ENCODE measurements at places on chromosomes 2 and 18.

DNA sequence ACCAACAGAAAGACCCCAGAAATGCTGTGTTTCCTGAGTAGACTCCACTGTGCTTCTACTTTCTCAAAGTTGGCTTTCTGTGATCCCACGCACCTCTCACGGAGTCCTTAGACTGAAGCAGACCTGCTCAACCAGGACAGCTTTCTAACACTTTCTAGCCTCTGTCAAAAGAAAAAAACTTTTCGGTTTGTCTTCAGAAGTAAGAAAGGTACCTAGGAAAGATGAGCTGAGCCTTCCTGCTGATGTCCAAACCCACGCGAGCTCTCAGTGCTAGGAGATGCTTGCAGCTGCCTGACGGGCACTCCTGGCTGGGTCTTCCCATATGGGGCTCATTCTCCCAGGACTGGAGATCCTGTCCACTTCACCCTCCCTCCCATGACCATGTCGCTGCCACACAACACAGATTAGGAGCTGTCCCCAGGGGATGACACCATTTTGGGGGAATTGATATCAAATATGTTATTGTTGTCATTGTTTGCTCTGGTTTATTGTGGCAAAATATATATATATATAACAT, 49.2 kb upstream of the DAPL1 start:
- no peak for DNase-seq

DNA sequence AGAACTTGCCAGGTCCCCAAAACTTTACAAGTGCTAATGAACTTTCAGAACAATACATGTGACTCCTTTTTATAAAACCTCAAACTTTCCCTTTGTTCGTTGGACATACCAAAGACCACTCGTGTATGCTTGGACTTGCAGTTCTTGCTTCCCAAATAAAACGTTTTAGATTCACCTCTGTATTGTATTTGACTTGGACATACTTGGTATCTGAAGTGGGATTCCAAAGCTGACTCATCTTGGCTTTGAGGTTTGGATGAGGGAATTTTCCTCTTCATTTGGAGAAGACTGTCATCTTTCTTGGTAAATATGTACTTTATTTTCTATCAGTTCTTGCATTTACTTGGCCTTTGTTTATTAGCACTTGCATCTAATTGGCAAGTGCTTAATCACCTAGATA, 8.0 kb upstream of the CYB5A start:
- DNase-seq, result no peak

GRCh38 chr2:15662026-15662425, 70.4 kb downstream of the DDX1 start:
- no peak for DNase-seq

- no peak for DNase-seq
Observed at GRCh38 chr2:218658671-218659257, 659 bp downstream of the ZNF142 start.

DNA sequence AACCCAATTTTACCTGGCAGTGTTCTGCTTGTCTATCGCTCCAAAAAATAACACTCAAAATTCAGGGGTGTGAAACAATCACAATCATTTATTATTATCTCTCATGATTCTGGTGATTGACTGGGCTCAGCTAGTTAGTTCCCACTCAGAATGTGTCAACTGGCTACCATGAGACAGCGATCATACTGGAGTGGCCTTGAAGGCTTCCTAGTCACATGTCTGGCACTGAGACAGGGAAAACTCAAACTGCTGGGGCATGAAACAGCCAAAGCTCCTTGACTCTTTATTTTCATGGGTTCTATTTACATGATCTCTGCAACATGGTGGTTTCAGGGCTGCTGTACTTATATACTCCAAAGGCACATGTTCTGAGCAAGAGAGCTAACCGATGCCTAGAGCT, 6.2 kb upstream of the ANXA4 start:
- no peak for DNase-seq

DNA sequence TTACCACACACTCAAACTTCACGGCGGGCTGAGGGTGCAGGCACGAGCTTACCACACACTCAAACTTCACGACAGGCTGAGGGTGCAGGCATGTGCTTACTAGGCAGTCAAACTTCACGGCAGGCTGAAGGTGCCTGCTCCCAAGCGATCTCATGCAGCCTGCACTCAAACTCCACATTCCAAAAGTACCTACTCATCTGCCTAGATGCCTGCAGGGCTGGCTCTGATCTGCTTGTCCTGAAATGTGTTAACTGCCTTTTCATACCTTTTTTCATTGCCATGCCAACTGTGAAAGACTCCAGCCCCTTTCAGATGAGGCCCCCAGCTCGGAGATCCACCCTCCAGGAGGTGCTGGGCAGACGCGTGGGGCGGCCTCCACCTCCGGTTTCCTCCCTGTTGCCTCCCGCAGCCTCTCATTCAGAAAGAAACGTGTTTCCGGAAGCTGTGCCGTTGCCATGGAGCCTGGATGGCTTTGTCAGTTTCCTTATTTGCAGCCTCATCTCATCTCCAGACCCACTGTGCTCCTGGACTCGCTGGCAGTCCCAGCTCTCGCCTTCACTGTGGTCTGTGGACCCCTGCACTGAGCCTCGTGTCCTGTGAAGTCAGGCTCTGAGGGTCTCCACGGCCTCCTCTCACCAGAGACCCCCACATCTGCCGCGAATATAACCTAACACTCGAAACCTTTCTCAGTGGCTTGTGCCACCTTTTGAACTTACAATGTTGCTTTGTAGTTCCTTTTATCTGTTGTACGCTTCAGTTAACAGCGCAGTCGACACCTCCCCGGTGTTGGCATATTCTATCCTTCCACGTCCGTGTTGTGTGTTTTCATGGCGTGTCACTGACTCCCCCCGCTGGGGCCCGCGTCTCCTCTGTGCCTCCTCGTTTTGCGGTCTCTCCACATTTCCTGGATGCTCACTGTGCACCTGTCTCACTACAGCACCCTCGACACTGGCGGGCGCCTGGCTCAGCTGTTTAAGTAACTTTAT, 106.1 kb upstream of the ALKAL2 start:
- peak; percentile 26 for DNase-seq

DNA sequence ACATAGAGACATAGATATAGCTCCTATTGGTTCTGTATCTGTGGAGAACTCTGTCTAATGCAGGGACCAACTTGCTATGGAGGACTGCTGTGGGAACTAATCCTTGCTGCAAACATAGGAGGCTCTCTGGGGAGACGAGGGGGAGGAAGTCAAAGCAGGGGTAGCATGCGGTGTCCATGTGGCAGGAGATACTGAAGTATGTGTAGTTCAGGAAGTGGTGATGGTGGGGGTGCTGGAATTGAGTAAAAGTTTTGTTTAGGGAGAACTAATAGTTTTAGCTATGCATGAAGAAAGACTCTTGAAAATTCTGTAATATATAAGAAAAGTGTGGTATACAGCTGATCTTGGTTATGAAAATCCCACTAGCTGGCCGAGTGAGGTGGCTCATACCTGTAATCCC, 62.0 kb downstream of the ANKRD44 start:
- DNase-seq, result no peak

DNA sequence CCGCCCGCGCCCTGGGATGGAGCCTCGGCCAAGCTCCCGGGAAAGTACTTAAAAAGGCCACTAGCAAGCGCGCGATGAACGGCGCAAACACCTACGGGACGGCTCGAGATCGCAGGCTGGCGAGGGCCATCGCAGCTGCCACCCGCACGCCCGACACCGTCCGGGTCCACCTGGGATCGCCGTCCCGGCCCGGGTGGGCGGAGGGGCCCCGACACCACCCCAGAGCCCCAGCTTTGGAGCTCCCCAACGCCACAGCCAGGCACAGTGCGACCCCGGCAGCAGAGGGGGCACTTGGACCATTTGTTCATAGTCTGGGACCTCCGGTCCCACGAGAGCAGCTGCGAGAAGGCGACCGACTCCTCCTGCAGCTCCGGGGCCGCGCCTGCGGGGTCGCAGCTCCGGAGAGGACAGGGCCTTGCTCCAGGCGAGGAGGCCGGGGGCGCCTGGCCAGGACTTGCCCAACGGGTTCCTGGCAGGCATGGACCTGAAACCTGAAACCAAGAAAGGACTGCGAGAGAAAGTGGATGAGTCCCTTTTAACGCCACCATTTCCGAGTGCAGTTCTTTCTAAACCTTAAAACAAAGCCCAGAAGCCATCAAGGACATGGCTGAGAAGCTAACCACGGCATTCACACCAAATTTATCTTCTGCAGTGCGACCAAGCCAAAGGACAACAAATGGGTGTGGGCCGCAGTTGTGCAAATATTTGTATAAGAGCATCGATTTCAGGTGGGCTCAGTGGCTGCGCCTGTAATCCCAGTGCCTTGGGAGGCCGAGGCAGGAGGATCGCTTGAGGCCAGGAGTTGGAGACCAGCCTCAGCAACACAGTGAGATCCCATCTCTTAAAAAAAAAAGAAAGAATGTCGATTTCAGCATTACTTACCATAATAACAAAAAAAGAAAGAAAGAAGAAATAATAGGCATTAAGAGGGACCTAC, 54.0 kb upstream of the IMP4 start:
- DNase-seq, result no peak

DNA sequence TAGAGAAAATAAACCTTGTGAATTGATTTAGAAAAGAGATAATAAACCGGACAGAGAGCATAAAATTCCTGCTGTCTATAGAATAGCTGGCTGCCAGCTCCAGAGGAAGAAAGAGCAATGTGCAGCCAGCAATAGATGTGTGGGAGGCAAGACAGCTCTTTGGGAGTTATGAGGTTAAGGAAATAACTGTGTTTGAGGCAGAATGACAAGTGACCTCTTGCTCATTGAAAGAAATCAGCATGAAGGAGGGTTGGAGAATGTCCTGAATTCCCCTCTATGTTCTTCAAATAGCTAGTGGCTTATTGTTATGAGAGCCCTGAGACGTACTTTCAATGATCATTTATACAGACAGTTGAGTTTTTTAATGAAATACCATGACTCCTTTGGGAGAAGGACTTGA, 1009.9 kb upstream of the NXPH2 start:
- DNase-seq, result no peak

- no peak for DNase-seq
Observed at GRCh38 chr2:188410504-188411235, 119.0 kb downstream of the GULP1 start.

- no peak for DNase-seq
Observed at GRCh38 chr2:204877691-204878090, 332.4 kb downstream of the PARD3B start.

- DNase-seq, result no peak
Observed at GRCh38 chr2:119950966-119951365, 61.9 kb upstream of the EPB41L5 start.

DNA sequence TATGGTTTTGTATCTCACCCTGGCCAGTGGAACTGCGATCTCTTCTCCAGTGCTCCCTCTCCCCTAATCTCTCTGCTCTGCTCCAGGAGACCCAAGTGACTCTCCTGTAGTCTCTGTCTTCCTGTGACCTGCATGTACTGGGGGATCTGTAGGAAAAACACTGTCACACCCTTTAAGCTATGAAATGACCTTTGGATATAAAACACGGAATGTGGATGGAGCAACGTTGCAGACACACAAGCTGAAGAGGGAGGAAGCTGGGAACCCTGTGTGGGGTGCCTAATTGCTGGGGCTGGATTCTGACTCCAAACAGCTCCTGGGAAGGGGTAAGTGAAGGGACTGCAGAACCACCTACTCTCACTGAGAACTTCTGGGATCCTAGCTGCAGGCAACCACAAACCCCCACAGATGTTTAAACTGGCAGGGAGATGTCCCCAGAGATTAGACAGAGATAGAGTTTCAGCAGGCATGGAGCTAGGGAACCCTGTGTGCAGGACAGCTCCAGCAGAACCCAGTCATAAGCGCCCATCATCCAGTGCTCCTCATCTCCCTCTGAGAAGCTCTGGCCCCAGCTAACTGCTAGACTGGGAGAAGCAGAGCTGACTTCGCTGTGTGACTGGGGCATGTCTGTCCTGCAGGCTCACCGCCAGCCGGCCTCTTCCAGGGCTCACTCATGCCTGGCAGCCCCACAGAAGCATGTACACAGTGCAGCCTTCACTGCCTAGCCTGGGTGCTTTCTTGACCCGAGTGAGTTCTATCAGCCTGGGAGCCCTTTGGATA, 482.7 kb upstream of the SETBP1 start:
- DNase-seq, result no peak

DNA sequence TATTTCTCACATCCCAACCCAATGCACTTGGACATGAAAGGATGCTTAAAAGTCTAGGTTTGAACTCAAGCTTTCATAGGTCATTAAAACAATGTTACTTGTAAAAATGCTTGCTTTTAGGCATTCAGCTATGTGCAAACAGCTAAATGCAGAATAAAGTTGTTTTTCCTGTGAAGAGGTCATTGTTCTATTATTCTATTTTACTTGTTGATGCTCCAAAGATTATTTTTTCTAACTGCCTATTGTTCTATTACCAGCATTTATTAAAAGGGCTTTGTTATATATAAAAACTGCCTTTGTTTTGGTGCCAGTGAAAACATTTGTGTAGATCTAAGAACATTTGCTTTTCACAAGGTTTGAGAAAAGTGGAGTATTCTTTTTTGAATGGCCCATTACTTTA, 49.4 kb downstream of the TMEM178A start:
- no peak for DNase-seq

- no peak for DNase-seq
Observed at GRCh38 chr2:189298481-189298880, 118.9 kb upstream of the COL5A2 start.

DNA sequence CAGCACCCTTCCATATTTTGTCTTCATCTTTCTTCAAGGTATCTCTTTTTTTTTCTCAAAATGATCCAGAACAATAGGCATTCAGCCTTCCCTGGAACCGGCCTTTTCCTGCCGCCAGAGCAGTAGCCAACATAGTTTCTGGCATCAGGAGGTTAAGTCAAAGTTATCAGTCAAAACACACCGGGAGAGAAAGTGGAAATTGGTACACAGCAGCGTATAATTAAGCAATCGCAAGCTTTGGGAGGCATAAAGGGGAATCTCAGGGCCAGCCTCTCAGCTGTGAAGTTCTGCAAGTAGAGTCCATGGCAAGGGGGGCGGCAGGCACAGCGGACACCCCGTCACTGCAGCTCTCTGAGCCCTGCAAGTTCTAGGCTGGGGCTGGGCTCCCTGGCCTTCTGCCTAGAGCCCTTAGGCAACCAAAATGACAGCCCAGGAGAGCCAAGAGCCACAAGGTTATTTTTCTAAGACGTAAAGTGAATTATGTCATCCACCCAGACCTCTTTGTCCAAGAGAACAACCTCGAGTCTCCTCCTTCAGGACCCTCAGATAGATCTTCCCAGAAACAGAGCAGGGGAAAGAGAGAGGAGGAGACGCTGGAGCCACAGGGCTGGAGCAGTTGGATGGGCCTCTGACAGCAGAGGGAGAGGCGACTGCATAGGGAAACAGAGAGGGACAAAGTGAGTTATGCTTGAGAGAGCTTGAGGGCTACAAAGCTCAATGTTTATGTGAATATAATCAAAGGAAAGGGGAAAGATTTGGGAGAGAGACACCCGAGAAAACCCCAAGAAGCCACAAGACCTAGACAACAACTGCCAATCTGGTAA, 114.7 kb downstream of the BCL2L11 start:
- no peak for DNase-seq
